ENCODE measurements at places on chromosomes 5 and 9.

DNA sequence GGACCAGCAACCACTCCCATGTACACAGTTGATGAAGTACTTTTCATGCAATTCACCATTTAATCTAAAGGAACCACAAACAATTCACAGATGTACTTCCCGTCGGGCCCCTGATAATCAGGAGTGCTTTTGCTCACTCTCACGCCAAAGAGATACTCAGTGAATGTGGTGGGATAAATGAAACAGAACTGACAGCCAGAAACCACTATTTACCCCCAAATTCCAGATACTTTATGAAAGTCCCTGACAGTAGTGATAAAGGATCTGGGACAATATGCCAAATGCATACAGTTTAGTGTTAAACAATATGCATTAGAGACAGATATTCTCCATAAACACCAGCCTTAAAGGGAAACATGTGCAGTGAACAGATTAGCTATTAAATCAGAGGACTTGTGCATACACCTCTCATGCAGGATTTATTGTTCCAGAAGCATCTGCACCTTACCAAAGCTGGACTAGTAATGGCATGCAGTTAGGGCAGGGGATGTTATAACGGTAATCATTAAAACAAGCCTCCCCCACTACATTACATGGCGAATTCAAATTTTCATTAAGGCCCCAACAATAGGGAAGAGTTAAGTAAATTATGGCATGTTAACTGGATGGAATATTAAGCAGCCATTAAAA lies 74.0 kb upstream of the SLC25A51 start:
- no peak for DNase-seq

GRCh38 chr5:112121258-112121657 lies 297.8 kb downstream of the EPB41L4A start:
- no peak for DNase-seq

- no peak for DNase-seq
Measured at GRCh38 chr5:56816546-56817081, 1.3 kb downstream of the MAP3K1 start.

DNA sequence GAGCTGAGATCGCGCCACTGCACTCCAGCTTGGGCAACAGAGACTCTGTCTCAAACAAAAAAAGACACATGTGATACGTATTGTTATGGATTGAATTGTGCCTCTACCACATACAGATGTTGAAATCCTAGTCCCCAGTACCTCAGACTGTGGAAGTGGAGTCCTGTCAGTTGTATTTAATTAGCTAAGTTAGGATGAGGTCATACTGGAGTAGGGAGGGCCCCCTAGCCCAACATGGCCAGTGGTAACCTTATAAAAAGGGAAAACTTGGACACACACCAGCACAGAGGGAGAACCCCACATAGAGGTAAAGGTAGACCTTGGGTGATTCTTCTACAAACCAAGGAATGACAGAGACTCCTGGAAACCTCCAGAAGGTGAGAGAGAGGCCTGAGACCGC lies 119.8 kb downstream of the GADD45G start:
- DNase-seq: no peak

GRCh38 chr5:160169326-160169725 lies 50.1 kb upstream of the PWWP2A start:
- DNase-seq: no peak

DNA sequence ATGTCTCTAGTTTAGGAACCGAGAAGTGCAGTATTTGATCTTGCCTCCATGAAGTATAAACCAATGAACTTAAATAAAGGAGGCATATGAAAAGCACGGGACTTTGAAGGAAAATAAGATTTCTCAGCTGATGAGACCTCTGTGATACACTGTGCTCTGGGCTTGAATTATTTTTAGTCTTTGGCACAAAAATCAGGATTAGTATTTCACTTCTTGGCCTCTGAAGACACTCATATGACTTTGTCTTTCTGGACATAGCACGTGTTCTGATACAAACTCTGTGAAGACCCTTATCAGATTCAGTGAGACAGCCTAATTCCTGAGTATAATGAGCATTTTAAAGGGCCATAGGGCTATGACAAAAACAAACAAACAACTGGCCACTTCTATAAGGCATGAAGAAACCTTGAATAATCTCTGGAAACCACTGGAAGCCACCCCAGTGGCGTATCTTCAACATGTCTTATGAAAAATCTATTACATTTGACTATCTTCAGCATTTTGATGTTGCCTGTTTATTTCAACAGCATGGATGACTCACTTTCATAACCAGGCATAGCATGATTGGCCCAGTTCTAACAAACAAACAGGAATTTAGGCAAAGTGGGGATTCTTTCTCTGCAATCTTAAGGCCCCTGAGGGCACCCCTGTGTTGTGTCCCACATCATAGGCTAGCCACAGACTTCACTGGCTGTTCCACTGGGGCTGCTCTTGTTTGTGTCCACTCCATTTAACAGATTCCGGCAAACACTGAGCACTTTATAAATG lies 90.3 kb upstream of the ZNF462 start:
- DNase-seq: no peak

DNA sequence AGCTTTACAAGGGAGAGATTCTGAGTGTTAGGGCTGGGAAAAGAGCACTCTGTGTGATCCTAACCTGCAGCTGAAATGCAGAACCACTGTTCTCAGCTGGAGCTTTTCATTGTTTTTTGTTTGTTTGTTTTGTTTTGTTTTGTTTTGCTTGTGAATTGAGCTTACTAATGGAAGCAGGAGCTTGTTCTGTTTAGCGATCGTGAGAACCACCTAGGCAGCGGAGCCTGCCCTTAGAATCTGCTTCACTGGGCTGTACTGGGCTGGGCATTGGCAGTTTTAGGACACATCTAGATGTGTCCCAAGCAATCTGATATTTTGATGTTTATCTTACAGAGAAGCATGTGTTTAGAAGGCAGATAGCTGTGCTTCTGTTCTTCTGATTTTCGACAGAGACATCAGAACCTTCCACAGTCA lies 14.3 kb downstream of the SYK start:
- no peak for DNase-seq

DNA sequence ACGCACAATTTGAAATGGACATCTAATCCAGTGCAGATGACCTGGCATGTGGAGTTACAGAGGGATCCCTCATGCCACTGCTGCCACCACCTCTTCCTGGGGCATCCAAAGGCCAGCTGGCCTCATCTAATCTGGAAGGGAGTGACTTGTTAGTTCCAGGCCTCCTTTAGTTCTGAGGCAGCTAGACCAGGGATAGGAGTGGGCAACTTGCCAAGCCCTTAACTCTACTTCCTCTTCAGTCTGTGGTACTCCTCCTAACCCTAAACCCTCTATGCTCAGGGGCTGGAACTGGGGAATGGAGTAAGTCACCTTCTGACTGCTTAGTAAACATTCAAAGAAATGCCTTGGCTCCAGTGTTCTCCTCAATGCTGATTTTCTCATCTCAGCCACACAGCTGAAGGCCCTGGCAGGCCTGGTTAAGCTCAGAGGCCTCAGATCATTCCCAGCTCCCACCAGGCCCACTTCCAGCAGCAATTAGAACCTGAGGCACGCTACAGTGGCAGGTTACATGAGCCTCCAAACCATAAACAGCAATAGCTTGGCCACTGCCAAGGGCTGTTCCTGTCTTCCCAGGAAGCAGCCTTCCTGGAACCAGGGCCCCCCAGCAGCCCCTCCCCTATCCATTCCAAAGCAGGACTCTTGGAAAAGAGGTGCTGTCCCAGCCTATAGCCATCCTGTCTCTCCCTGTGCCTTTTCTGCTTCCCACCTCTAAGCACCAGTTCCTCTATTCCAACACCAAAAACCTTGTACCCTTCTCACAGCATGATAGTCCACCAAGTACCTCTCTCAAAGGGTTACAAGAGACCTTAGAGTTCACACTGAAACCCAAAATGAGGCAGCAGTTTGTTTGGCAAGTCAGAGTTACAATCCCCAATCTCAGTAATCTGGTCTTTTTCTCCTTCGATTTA lies 2.0 kb downstream of the EIF4EBP3 start:
- DNase-seq: peak; percentile 60

- no peak for DNase-seq
Measured at GRCh38 chr5:8720506-8720905, 825.4 kb downstream of the SEMA5A start.

GRCh38 chr9:71980266-71981190 lies 69.1 kb downstream of the C9orf85 start:
- DNase-seq: no peak

DNA sequence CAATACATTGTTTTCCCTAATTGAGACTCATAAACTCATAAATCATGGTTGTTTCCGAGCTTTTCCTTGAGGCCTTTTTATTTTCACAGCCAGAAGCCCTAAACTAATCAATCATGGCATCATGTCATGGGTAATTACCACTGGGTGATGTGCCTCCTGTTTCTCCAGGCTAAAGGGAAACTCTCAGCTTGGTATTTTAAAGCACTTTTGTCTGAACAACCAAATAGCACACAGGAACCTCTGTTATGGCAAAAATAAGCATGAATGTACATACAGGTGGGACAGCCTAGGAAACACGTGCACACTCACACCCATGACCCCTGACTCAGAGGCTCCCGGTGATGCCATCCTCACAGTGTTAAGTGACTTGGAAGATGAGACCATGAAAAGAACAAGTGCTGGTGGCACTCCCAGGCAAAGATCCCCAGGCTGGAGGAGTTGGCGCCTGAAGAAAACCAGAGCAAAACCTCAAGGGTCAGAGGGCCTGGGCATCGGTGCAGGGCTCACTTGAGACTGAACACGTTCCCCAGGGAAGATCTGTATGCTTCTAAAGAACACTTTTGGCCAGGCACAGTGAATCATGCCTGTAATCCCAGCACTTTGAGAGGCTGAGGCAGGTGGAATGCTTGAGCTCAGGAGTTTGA lies 154.3 kb downstream of the ROR2 start:
- no peak for DNase-seq

DNA sequence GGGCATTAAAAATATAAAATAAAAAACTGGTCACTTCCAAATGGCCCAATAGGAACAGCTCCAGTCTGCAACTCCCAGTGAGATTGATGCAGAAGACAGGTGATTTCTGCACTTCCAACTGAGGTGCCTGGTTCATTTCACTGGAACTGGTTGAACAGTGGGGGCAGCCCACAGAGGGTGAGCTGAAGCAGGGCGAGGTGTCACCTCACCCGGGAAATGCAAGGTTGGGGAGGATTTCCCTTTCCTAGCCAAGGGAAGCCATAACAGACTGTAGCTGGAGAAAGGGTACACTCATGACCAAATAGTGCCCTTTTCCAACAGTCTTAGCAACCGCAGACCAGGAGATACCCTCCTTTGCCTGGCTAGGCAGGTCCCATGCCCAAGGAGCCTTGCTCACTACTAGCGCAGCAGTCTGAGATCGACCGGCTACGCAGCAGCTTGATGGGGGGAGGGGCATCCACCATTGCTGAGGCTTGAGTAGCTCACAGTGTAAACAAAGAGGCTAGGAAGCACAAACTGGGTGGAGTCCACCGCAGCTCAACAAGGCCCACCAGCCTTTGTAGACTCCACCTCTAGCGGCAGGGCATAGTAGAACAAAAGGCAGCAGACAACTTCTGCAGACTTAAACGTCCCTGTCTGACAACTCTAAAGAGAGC lies 12.7 kb downstream of the RLN1 start:
- DNase-seq: no peak

DNA sequence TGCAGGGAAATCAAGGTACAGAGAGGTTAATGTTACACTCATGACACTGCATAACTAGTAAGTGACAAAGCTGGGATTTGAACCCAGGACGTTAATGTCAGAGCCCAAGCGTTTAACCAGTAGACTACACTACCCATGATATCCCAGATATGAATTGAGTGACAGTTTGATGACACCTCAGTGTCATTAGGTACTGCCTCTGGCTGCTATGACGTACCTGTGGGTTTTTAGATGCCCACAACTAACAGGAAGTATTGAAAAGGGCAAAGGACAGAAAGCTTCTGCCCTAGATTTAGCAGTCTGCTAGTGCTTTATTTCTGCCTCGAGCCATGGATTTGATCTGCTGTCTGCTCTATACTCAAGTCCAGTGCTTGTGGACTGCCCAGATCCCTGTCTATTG lies 56.2 kb downstream of the GLRA1 start:
- DNase-seq: no peak

GRCh38 chr5:159317849-159318248 lies 12.4 kb downstream of the IL12B start:
- DNase-seq: no peak

DNA sequence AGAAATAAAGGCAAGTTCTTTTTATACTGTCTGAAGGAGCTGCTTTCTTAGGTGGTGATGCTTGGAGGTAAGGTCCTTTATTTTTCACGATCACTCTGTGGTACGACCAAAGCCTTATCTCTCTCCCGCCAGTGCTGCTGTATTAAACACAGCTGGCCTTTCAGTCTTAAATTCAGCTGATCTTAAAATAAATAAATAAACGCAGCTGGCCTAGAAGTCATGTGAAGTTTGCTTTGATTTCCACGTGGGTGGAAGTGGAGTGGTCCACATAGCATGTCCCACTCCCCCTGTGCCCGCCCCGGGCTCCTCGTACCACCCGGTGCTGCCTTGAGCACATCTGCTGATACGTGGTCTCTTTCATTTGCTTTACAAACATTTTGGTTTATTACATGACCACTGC lies 260.4 kb downstream of the FANCC start:
- no peak for DNase-seq

DNA sequence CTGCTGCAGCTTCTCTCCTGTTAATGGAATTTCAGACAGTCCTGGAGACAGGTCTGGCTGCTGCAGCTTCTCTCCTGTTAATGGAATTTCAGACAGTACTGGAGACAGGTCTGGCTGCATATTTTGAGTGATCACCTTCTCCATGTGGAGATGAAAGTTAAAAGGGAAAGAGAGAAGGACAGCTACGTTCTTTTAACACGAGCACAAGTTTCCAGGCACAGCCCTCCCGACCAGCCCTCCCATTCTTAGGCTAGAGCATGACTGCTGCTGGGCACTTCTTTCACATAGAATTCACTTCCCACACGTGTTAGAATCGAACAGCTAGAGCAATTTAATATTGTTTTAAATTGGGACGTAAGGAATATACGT lies 133.3 kb upstream of the DMRT1 start:
- no peak for DNase-seq

GRCh38 chr5:1040571-1040970 lies 32.0 kb downstream of the NKD2 start:
- DNase-seq: no peak

DNA sequence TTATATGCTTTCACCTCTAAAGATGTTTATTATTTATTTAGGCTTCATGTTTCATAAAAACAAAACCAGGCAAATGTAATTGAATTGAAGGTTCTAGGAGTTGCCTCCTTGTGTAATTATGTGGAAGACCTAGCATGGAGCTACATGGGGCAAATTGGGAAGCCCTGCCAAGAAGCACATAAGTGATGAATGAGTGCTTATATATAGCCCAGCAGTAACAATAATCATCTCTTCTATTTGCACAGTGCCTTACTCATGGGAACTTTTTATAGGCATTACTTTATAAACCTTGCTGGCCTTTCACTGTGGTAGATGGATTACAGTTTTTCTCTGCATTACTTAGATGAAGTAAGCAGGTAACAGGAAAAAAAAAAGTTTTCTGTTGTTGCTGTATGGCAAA lies 40.0 kb upstream of the GRAMD2B start:
- no peak for DNase-seq

GRCh38 chr5:131270809-131271208 lies 7.0 kb downstream of the CDC42SE2 start:
- no peak for DNase-seq

DNA sequence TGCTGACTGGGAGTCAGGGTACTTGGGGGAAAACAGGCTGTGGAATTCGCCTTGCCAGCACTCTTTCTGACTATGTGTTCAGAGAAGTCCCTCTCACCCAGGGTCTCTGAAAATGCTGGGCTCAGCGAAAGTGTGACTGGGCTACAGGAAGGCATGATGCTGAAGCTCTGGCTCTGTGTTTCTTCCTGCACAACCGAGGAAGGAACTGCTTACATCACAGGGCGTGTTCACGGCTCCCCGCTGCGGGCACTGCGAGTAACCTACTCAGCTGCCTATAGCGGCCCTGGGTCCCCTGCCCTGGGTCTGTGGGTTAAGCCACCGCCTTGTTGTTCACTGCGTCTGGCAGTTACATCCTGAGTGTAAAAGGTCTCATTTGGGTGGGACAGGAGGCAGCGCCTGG lies 222.4 kb upstream of the IRX4 start:
- no peak for DNase-seq
